GM23248 (cell line): ENCODE measurements at places on chromosomes 7 and 10.

DNA sequence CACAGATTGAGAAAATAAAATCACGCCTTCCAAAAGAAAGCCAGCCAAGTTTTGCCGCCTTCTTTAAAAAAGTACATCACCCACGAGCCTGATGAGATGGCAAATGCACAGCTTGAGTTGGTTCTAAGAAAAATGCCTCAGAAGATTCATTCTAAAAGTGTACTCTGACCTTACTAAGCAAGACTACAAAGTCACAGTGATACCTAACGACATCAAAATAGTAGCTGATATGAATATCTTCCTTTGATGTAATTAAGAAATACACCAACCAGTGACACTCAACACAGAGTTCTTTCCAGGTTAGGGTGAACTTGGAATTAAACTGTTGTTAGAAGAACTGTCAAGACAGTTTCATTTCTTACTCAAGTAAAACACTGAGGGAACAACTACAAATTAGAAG lies 78.0 kb upstream of the AMPH start:
- no peak for DNase-seq

DNA sequence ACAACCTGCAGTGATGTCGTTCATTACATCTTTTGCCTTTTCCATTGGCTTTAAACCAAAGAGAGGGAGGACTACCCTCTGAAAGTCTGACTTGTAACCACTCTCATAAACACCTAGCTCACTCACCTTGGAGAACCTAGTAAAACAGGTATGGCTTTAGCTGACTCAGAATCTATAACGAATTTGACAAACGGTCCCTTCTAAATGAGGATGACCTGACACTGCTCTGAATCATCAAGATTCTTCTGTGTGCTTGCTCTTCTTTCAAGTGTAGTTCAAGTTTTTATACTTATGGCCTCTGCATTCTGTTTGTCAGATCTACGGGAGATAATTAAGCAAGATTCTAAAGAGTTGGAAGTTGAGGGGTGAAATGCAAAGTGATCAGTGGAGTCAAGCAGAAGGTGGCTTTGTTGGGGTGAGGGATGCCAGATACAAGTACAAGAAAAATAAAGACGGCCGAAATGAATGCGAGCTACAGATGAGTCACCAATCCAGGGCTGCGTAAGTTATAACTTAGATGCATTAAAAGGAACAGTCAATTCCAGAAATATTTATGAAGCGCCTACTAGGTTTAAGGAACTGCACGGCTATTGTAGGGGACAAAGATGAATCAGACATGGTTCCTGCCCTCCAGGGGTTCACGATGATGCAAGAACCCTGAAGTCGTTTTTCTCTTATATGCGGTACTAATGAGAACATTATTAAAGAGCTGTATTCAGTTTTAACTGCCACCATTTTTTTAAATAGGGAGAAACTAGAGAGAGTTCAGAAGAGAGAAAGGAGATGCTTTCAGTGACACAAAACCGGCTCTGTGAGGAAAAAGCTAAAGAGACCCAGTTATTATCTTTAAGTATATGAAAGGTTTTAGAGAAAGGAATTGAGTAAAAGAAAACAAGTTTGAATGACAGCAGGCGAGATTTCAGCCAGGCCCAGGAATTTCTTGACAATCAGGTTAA lies 6.5 kb downstream of the HIPK2 start:
- DNase-seq, result peak; percentile 68

GRCh38 chr10:5447056-5447455 lies 34.7 kb downstream of the NET1 start:
- peak; percentile 75 for DNase-seq

DNA sequence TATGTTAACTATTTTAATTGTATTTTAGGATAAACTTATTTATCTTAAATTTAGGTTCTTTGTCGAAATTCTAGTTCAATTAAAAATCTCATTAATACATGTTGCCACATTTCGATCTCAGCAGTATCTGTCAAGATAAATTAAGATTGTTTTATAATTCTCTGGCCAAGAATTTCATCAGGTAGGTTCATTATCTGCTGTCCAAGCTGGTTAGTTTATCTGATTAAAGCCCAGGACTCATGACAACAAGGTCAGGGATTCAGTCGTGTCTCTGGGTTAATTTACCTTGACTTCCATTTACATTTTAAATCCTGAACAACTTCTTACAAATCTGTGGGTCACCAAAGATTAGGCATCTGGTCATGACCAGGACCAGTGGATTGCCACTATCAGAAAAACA lies 7.6 kb downstream of the STEAP4 start:
- no peak for DNase-seq

DNA sequence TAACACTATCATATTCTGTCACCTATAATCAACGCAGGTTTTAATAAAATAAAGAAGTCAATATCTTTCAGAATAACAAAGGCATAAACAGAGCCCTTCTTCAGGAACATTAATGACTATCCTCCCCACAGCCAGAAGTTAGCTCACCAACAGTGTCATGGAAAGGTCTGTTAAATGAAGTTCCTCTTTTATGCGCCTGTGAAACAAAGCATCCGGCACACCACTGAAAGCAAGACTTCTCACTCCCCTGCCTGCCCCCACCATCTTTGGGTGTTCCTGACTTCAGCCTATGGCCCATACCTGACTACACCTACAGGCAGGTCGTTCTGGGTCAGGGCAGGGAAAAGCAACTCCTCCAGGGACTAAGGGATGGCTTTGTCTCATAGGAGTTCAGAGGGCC lies 205.4 kb downstream of the FANK1 start:
- DNase-seq, result no peak

DNA sequence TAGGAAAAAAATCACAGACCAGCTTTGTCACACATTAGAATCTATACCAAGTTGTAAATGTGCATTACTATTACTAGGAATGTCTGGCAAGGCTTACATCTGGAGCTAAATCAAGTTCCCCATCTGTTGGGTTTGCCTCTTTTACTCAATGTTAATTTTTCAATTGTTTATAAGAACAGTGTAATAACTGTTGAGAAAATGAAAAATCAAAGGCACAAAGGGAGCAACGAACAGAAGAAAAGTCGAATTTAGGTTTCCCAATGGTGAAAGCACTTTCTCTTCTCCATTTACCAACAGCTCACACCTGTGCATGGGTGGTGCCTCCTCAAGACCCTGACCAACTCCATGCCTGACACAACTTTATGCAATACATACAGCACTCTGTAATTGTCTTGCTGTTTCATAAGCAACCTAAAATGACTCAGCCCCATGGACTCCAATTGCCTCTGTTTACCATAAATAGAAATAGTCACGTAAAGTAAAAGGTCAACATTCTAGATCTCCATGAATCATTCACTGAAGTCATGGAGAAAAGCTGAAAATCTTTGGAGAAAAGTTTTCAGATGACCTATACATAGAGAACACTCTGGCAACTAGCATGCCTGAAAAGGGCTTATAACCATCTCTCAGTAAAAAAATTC lies 95.5 kb upstream of the KCNIP2 start:
- DNase-seq, result peak; percentile 90

GRCh38 chr7:37923996-37924395 lies 3.6 kb downstream of the EPDR1 start:
- no peak for DNase-seq

GRCh38 chr7:135420786-135421185 lies 89.1 kb downstream of the CNOT4 start:
- peak; percentile 6 for DNase-seq

GRCh38 chr10:119103903-119104653 lies at the start of gene DENND10:
Gene DENND10, plus strand, starts transcription at chr10:119104113. Its CDS starts 30 bp downstream, at chr10:119104143.
- peak; percentile 93 for DNase-seq

GRCh38 chr7:12323415-12323814 lies 80.2 kb downstream of the VWDE start:
- DNase-seq, result peak; percentile 15

- peak; percentile 32 for DNase-seq
These were observed 3.6 kb downstream of the CCNY start for GRCh38 chr10:35339942-35340341.

DNA sequence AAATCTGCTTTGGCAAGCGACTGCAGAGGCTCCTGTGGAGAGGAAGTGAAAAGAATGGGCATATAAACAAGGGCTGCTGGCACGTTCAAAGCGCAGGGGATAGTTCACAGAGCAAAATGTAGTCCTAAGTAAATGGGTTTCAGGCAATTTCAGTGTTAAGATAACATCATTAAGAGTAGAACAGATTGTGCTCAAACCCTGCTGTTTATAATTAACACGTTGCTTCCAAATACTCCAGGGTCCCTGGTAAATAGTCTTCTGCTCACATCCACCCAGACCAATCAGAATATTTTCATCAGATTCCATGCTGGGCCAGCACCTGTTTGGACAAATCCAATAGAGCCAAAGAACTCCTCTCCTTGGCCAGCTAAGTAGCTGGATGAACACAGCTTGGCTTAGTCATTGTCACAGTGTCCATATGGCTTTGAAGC lies 81.4 kb downstream of the ORC5 start:
- no peak for DNase-seq

DNA sequence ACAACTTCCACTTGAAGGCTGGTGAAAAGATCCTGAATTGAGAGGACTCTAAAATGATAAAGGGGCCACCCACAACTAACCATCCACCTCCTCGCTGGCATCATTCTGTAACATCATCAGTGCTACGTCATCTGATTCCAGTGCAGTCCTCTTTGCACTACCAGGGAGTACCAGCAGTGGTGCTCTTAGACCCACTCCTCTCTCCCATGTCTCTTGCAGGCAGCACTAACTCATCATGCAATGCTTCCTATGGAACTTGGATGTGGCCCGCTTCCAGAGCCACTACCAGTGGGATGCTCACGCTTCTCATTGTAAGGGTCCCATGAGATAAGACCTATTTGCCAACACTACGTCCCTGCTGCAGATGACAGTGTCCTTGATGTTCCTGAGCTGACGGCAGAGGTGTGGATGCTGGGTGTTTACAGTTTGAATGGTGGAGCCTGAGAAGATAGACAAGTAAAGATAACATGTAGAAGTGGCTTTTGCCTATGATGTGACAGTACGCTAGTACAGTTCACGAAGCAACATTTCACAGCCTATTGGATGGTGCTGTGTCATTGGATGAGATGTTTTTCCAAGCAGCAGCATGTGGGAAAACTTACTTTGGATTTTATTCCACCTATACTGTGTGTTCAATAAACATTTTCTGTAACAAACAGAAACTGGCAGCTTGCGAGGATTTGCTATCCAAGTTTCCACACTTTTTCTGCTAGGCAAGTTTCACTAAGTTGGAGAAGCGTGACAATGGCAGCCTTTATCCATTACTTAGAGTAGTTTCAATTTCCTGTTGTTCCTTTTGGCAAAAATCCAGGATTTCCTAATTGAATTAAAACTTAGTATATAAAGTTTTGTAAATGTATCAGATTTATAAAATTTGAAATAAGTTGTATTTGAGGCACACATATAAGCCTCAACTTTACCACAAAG lies 35.8 kb upstream of the COBL start:
- DNase-seq, result peak; percentile 3

GRCh38 chr10:70312972-70313371 lies 29.2 kb upstream of the NPFFR1 start:
- peak; percentile 68 for DNase-seq

GRCh38 chr7:1460821-1461645 lies 1.8 kb upstream of the MICALL2 start:
- DNase-seq, result peak; percentile 69

DNA sequence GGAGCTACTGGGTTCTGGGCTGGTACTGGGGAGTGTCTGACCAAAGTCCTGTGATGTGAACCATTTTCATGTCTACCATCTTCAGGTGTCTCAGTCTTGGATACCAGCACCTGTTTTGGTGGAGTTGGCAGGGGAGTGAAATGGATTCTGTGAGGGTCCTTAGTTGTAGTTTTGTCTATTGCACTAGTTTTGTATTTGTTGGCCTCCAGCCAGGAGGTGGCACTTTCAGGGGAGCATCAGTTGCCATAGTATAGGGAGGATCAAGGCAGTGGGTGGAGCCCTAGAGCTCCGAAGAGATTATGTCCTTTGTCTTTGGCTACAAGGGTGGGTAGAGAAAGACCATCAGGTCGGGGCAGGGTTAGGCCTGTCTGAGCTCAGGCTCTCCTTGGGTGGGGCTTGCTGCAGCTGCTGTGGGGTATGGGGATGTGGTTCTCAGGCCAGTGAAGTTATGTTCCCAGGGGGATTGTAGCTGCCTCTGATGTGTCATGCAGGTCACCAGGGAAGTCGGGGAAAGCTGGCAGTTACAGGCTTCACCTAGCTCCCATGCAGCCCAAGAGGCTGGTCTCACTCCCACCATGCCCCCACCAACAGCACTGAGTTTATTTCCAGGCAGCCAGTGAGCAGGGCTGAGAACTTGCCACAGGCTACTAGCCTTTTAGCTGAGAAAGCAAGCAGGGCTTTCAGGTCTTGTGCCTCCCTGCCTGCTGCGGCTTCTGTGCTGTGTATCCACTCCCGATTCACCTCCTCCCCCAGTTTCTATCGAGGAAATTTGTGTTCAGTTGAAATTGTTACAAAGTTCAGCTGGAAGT lies 153.1 kb downstream of the ZNF365 start:
- DNase-seq, result no peak

- DNase-seq, result no peak
These were observed 46.5 kb upstream of the IL6 start for GRCh38 chr7:22680482-22680911.

DNA sequence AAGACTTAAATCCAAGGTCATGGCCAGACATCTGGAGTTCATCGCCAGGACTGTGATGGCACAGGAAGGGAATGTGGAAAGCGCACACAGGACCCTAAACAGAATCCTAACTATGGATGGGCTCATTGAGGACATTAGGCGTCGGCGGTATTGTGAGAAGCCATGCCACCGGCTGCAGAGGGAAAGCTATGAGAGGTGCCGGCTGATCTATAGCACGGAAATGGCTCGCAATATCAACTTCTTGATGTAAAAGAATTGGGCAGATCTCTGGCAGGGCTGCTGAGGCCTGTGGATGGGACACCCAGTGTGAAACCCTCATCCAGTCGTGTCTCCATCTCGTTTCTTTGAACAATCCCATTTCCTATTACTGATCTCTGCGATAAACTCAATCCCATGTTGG lies 6.3 kb upstream of the CTBP2 start:
- DNase-seq, result no peak

- no peak for DNase-seq
These were observed 2.3 kb upstream of the SH2B2 start for GRCh38 chr7:102284399-102284798.

- DNase-seq, result no peak
These were observed 4.0 kb upstream of the ADIRF start for GRCh38 chr10:86964061-86964846.

GRCh38 chr10:7593063-7593462 lies 73.7 kb downstream of the ITIH5 start:
- peak; percentile 30 for DNase-seq

DNA sequence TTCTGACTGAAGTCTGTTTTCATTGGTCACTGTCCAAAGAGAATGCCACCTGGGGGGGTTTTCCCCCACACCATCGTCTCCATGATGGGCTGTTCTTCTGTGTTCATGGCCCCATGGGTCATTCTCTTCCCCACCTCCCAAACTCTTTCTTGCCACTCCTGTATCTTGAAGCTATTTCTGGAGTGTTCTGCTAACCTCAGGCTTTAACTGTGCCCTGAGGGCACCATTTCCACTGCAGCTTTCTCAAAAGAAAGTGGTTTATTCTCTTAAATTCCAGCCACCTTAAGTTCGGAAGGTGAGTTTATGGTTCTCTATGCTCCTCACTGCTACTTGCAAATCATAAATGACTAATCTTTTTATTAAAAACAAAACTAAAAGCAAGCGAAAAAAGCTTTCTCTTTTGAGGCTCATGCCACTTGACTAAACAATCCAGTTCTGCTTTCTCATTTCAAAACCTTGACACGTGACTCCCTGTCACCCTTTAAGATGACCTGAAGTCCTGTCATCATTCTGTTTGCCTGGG lies 7.4 kb upstream of the APBB1IP start:
- DNase-seq, result peak; percentile 19

- no peak for DNase-seq
These were observed 10.6 kb downstream of the BEND7 start for GRCh38 chr10:13518076-13518692.
